ENCODE measurements at places on chromosomes 5 and 9.

GRCh38 chr5:75964008-75964407 lies 119.2 kb upstream of the SV2C start:
- DNase-seq = no peak
- H3K27me3 ChIP-seq = peaks cover 4% of the 10 kb centered on the region
- no peak overlapping the region for H3K27ac ChIP-seq
- no peaks in the 10 kb centered on the region for H3K4me1 ChIP-seq
- H3K36me3 ChIP-seq = no peaks in the 10 kb centered on the region
- H3K4me3 ChIP-seq = no peak overlapping the region

GRCh38 chr9:108534741-108535140 lies 321.0 kb downstream of the ACTL7B start:
- H3K27ac ChIP-seq = no peak overlapping the region
- H3K36me3 ChIP-seq = no peaks in the 10 kb centered on the region
- H3K4me3 ChIP-seq = no peak overlapping the region
- H3K4me1 ChIP-seq = no peaks in the 10 kb centered on the region
- no peak for DNase-seq

DNA sequence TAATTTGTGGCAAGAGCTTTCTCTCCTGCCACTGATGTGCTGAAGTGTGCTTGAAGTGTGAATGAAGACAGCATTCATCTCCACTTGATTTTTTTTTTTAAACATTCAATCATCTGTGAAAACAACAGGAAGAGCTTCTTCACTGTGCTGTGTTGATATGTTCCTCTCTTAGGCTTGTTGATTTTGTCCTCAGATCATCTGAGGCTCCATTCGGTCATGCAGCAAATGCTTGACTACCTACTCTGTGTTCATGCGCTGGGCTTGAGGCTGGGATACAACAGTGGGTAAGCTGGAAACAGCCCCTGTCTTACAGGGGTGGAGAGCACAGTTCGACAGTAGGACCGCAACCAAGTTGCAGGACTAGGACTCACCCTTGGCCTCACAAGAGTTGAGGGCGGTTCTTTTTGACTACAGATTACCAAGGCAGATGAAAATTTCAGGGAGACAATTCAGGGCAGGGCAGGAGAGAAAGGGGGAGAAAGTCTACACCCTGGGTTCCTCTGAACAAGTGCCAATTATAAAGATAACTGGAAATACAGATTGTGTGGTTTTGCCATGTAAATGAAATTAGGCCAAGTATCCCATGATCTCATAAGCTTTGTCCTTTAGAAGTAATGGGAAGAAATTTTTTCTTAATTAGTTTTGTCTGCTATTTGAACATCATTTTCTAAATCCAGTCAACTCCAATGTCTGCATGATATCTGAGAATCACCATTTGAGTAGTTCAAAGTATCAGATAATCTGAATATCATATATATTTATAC lies 31.0 kb upstream of the F2R start:
- peaks cover 4% of the 10 kb centered on the region for H3K4me1 ChIP-seq
- H3K27ac ChIP-seq = no peak overlapping the region
- H3K4me3 ChIP-seq = no peak overlapping the region
- DNase-seq = no peak
- no peaks in the 10 kb centered on the region for H3K27me3 ChIP-seq

DNA sequence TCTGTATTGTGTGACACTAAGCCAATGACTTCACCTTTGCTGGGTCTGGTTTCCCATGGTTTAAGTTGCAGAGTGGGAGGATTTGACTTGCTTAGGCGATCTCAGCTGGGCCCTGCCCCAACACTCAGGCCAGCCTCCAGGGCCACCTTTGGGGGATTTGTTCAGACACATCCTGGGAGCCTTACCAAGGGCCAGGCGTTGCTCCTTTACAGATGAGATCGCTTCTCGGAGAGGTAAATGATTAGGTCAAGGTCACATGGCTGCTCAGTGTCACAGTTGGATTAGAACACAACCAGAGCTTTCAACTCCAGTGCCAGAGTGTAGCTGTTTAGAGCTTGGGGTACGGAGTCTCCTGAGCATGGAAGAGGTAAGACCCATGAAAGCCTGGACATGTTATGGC lies 57.5 kb downstream of the COL27A1 start:
- no peak overlapping the region for H3K4me3 ChIP-seq
- no peaks in the 10 kb centered on the region for H3K4me1 ChIP-seq
- H3K36me3 ChIP-seq = no peaks in the 10 kb centered on the region
- H3K27ac ChIP-seq = no peak overlapping the region

DNA sequence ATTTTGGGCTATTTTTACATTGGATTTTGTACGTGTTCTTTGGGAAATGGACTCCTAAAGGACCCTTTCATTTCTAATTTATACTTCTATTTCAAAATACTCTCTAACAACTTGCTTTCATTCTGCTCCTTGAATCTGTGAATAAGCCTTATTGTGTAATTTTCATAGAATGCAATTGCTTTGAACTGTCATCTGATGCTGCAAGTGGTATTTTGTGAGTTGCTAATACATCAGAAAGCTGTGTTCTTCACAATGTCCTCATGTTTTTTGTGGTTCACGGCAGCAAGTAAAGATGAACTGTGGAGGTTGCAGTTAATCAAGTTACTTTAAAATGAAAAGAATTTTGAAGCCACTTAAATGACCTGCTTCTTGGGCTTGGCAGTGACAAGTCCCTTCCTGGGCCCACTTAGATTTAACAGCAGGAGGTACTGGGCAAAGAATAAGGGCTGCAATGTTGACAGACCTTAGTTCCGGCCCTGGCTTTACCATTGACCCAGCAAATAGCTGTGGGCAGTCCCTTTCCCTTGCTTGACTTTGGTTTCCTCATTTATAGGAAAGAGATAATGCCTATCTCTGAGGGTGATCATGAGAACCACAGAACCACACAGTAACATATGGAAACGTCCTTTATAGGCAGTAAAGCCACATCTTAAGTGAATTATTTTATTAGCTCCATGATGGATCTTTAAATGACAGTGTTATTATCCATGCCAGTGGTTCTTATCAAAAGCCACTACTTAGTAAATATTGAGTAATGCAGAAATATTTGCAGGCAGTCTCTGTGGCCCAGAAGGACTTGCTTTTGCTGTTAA lies 54.8 kb downstream of the IQGAP2 start:
- no peak overlapping the region for H3K27ac ChIP-seq
- H3K36me3 ChIP-seq = peaks cover 37% of the 10 kb centered on the region
- H3K27me3 ChIP-seq = no peaks in the 10 kb centered on the region
- no peak overlapping the region for H3K4me3 ChIP-seq

DNA sequence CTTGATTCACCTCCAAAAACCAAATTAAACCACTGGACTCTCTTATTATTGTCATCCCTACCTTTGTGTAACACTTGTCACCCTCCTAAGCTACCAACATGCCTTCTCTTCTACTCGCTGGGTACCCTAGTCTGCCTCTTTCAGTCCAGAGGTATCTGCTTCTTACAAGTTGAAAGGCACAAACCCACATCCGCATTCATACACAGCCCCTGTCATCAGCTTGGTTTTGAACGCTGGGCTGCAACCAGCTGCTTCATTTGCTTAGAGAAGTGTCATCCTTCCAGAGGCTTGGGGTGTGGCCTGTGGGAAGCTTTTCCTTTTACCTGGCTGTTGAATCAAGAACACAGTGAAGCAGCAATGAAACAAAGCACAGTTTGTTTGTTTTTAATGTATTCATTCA lies 138.8 kb upstream of the WWC1 start:
- H3K4me1 ChIP-seq = no peaks in the 10 kb centered on the region
- H3K27me3 ChIP-seq = peaks cover 8% of the 10 kb centered on the region
- no peak overlapping the region for H3K4me3 ChIP-seq
- no peak overlapping the region for H3K27ac ChIP-seq
- DNase-seq = no peak
- H3K36me3 ChIP-seq = no peaks in the 10 kb centered on the region

GRCh38 chr5:206406-206805 lies 11.5 kb downstream of the CCDC127 start:
- H3K4me1 ChIP-seq = peaks cover 17% of the 10 kb centered on the region
- peaks cover 24% of the 10 kb centered on the region for H3K36me3 ChIP-seq
- no peak overlapping the region for H3K27ac ChIP-seq
- H3K27me3 ChIP-seq = no peaks in the 10 kb centered on the region
- H3K4me3 ChIP-seq = no peak overlapping the region

GRCh38 chr5:74631081-74631953 lies 9.2 kb downstream of the ENC1 start:
- H3K36me3 ChIP-seq = peaks cover 2% of the 10 kb centered on the region
- H3K27me3 ChIP-seq = no peaks in the 10 kb centered on the region
- H3K4me1 ChIP-seq = peaks cover 27% of the 10 kb centered on the region
- peak overlapping the region; percentile 79 for H3K27ac ChIP-seq
- H3K4me3 ChIP-seq = no peak overlapping the region
- peak; percentile 21 for DNase-seq

- DNase-seq = no peak
- no peaks in the 10 kb centered on the region for H3K36me3 ChIP-seq
- H3K27me3 ChIP-seq = peaks cover 14% of the 10 kb centered on the region
These were observed 33.5 kb upstream of the ALDOB start for GRCh38 chr9:101469026-101469425.

DNA sequence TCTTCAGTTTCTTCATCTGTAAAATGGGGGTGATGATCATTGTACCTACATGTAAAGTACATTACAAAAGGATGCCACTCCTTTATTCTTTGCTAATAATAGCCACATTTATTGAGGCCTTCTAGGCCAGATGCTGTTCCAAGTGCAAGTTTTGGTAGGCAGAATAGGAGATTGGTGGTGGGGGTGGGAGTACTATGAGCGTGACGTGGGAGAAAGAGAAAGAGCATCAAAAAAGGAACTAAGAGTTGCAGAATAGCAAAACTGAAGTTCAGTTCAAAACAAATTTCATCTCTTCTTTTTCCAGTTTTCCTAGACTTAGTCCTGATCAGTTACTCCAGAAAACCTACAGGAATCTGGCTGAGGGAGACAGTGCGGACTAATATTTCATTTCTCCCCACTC lies 174.1 kb downstream of the SNX18 start:
- peaks cover 21% of the 10 kb centered on the region for H3K4me1 ChIP-seq
- peaks cover 5% of the 10 kb centered on the region for H3K27me3 ChIP-seq

DNA sequence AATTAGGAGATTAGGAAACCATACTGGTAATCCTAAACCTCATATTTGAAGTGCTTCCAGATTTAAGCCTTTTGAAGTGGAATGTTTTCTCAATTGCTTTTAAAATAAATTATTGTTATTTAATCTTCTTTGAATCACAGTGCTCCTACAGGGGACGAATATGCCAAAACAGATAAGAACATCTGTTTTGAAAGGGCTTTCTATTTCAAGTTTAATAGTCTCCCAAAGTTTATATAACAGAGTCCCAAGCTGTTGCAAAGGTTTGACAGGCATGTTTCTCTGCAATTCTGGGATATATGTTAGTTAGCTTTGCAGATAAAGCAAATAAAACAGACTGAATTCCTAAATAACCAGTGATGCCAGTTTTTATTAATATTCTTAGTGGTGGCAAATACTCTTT lies 803.7 kb downstream of the TLE4 start:
- H3K27me3 ChIP-seq = no peaks in the 10 kb centered on the region
- H3K27ac ChIP-seq = no peak overlapping the region
- no peaks in the 10 kb centered on the region for H3K36me3 ChIP-seq
- DNase-seq = no peak

GRCh38 chr9:124730772-124731171 lies 40.3 kb downstream of the NR6A1 start:
- H3K36me3 ChIP-seq = no peaks in the 10 kb centered on the region
- DNase-seq = no peak
- peaks cover 30% of the 10 kb centered on the region for H3K4me1 ChIP-seq

DNA sequence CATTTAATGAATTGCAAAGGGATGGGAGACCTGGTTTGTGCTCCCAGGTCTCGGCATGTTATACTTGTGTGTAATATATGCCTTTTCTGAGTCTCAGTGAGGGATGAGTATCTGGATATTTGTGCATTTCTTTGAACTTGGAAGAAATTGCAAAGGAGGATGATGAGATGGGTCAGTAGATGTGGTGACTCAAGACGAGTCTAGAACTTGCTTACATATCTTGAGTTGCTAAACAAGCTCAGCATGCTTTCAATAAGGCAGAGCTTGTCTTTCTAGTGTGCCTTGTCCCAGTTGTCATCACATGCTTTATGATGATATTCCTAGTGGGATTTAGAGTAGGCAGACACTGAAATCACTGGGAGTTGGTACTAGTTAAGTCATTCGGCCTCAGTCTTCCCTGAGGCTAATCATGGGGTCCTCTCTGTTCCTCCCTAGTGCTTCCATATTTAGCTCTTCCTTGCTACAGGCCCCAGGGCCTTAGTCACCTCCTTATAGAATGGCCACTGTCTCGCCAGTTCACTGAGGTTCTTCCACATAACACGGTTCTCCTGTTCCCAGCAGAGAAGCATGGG lies 222.3 kb downstream of the ARRDC3 start:
- peaks cover 22% of the 10 kb centered on the region for H3K4me1 ChIP-seq
- H3K27me3 ChIP-seq = peaks cover 12% of the 10 kb centered on the region
- no peaks in the 10 kb centered on the region for H3K36me3 ChIP-seq
- no peak for DNase-seq
- no peak overlapping the region for H3K4me3 ChIP-seq

DNA sequence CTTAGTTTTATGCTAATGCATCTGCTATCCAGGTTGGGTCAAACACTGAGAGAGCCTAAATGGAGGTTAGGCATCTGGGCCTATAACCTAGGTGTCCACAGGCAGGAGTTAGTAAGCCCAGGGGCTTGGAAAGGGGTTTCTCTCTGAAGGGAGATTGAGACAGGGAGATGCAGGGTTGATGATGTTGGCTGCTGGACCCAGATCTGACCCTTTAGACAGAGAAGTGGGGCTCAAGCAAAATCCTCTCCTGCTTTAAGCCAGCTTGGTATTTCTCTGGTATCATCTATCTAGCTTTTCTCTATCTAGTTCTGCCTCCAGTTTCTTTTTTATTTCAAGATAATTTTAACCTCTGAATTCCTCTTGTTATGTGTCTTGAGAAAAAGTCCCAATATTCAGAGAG lies 18.3 kb upstream of the ANKRD55 start:
- H3K4me1 ChIP-seq = no peaks in the 10 kb centered on the region
- no peak overlapping the region for H3K4me3 ChIP-seq
- H3K27ac ChIP-seq = no peak overlapping the region
- peaks cover 11% of the 10 kb centered on the region for H3K27me3 ChIP-seq
- no peaks in the 10 kb centered on the region for H3K36me3 ChIP-seq
- DNase-seq = no peak

DNA sequence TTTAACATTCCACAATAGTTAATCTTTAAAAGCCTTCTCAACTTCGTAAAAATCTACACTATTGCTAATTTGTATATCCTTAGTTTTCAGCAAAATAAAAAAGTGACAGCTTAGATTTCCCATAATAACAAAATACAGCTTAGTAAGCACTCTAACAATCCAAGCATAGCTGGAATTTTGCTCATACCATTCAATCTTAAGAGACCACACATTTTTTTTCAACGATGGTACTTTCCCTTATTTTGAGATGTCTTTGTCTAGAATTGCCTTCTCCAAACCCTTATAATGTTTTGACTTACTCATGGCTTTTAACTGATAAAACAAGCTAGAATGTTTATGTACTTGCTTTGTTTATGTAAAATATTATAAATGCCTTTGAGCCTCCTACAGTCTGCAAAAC lies 65.6 kb downstream of the HOMER1 start:
- no peaks in the 10 kb centered on the region for H3K4me1 ChIP-seq
- no peak overlapping the region for H3K4me3 ChIP-seq
- DNase-seq = no peak
- no peaks in the 10 kb centered on the region for H3K27me3 ChIP-seq
- H3K36me3 ChIP-seq = no peaks in the 10 kb centered on the region

GRCh38 chr5:116696366-116696765 lies 121.7 kb upstream of the SEMA6A start:
- H3K4me3 ChIP-seq = no peak overlapping the region
- no peaks in the 10 kb centered on the region for H3K4me1 ChIP-seq
- H3K27ac ChIP-seq = no peak overlapping the region
- DNase-seq = no peak
- H3K36me3 ChIP-seq = no peaks in the 10 kb centered on the region
